NCI-H1930 (cell line): ENCODE measurements at places on chromosomes 2 and 18.

DNA sequence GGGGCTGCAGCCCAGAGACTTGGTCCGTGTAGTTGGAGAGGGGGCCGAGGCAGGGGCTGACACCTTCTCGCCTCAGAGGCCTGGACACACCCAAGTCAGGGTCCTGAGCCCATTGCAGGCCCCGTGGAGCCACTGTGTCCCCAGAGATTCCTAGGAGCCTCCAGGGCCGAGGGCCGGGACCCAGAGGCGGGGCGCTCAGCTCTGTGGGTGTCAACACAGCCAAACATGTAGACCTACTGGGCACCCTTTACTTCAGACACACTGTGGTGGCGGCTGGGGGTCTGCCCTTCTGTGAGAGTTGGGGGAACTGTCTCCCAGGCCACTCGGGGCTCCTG is 459 bp upstream of the ESPNL start:
- DNase-seq, result no peak

GRCh38 chr18:54173980-54174630 is 50.4 kb downstream of the MBD2 start:
- no peak for DNase-seq

- DNase-seq, result no peak
These were observed 392.2 kb upstream of the FIGN start for GRCh38 chr2:164127971-164128527.

- no peak for DNase-seq
These were observed 203.3 kb downstream of the TCF4 start for GRCh38 chr18:55384551-55385275.

- no peak for DNase-seq
These were observed 91.0 kb downstream of the TMEM17 start for GRCh38 chr2:62415019-62415431.

DNA sequence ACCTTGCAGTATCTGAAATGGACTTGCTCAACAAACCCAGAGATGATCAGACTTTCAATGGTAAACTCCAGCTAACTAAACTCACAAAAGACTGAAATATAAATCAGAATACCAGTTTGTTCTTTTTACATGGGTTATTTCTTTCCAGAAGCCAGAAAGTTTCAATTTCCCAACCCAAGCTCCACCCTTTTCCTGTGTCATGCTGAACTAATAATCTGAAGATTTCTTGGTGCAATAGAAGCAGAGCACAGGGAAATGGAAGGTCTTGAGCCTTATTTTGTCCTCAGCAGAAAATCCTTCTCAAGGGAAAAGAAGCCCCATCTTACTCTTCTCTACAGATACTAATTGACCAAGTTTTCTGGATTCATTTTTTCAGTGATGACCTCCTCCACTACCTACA is 93.3 kb upstream of the PAPOLG start:
- DNase-seq, result no peak

DNA sequence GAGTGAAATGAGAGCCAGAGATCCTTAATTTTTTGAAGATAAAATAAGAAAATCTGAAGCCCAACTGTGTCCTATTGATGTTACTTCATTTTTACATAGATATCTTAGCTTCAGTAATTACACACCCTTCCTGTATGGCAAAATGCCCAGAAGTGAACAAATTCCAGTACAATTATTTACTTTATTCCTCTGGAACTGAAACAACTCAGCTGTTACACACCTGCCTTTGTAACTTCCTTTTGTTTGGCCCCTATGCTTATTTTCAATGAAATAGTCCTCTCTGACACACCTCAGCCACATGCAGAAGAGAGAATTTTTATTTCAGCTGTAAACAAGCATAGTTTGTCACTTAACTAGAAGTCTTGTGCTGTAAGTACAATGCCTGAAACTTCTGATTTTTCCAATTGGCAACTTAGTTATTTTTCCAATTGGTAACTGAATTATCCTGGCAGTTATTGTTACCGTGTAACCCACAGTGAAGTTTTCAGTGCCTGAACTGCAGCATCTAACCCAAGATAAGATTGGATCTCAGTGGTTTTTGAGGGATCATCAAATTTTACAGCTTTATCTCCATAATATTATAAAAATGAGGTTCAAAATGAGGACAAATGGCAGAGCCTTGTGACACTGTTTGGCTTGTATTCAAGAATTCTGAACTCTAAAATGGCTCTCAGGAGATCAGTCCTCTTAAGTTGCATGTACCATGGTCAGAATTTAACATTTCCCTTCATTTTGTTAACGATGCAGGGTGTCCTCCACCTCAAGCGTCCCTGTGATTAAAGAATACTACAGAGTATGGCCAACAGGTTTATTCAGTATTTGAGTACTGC is 82.6 kb downstream of the PKP4 start:
- DNase-seq, result no peak

DNA sequence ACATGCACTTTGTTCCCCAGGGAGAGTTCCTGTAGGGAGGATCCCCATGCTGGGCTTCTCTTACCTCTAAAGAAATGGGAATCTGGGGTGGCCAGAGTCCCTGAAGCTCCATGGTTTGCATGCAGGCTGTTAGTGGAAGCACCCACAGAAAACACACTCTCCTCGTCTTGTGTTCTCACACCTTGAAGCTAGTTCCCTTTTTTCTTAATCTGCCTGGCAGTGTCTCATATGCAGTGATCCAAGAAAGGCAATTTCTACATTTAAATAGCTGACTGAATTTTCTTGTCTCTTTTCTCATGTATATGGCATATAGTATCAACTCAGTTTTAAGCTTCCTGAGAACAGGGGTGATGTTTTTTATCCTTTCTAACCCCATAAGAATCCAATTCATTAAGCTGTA is 65.0 kb downstream of the LINC00305 start:
- DNase-seq, result no peak

DNA sequence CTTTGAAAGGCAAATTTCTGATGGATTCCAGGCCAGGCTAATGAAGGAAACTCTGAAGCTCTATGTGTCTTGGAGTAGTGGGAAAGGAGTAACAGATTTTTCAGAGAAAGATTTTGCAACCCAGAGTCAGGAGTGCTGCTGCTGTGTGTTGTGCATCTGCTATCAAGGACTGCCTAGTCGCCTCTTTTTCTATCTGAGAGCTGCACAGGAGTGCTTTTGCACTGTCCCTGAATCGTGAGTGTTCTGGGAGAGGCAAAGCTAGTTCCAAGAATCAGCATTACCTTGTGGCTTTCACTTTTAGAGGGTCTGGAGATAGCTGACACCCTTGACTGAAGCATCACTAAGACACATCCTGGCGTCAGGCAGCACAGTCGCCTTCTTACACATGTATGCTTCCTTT is 336.4 kb downstream of the PARD3B start:
- DNase-seq, result no peak

DNA sequence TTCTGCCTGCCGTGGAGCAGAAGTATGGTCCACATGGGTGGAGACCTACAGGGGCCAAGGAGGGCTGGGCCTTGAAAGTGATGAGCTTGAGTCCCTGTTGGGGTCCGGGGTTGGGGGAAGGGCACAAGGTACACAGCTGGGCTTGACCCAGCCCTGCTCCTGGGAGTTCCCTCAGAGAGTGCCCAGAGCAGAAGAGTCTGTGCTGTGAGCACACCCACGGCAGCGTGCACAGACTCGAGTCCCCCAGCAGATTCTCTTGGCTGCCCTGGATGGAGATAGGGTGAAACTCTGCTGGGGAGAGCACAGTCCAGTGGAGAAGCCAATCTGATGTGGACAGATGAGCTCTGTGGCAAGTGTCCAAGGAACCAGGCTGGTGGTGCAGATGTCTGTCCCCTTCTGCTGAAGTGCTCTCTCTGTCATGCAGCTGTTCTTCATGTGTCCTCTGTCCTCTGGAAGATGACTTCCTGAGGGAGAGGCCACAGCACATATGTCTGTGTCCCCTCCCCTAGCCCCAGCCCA is 27.5 kb downstream of the INPP4A start:
- no peak for DNase-seq

DNA sequence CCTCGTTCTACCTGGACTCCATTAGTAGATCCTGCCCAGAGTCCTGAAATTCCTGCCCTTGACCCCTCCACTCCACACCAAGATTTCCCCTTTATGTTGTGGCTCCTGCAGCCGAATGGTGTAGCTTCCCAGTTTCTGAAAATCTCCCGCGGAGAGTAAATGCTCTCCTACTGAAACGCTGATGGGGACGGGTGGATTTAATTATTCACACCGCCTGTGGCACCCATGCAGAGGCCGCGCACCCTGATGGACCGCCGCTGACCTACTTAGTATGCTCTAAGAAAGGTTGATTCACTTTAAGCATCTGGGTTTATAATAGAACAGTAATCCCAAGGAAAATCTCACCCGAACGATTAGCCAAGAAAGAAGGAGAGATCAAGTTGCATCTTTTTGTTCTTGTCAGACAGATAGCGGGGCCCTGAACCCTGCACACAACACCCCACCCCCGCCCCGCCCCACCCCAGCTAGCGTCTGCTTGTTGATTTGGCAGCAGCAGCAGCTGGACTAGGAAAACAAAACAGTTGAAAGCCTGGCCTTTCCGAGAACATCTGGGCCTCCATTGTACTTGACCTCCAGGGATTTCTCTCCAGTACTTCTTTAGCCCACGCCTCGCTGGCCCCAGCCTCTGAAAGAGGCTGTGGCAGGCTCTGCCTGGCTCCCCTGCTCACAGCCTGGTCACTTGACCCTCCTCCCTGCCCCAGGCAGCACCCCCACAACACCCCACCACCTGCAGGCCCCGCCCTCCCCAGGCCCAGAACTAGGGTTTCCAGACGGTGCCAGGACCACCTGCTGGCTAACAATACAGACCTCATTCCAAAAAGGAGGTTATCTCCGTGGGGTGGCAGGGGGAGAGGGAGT is 53.6 kb downstream of the DPYSL5 start:
- DNase-seq, result no peak

DNA sequence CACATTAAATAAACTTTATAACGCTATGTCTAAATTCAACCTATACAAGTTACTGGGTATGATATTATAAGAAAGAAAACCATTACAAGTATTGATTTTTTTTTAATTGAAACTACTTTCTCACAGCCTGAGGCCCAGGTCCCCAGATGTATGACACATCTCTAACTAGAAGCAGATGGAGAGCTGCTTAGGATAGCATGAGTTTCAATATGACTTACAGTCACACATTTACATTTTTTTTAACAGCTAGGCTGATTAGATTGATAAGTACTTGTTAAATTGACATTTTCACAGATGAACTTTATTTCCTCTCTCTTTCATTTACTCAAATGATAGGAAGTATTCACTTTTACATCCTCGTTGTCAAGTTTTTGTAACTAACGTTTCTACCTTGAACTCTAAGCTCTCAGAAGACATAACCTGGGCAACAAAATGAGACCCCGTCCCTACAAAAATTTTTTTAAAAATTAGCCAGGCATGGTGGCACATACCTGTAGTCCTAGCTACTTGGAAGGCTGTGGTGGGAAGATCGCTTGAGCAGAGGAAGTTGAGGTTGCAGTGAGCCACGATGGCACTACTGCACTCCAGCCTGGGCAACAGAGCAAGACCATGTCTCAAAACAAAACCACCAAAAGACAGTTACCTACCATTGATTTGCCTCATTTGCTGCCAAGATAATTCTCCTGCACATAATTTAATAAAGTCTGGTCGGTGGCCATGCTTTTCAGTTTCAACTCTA is 52.4 kb downstream of the STK39 start:
- no peak for DNase-seq

DNA sequence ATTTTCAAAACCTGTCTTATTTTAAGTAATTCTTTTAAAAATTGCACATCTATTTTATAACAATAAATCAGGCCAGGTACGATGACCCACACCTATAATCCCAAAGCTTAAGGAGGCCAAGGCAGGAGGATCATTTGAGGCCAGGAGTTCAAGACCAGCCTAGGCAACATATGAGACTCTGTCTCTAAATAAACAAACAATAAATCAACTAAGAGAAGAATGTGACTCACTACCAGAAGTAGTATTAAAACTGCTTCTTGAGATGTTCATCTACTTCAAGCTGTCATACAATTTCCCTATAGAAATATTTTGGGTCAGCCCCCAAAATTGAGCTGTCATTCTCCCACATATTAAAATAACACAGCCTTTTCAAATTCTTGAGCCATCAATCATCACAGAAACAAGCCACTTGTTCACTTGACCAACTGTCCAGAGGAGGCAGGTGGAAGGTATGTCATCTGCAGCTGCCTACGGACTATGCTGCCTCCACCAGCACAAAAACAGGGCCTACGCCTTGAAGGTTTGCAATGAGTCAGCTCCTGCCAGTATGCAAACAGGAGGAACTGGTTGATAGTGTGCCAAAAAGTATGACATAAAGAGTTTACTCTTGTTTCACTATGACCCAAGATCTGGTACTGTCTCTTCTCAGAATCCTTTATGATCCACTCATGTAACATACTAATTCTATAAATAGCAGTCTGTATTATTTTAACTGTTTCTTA is 33.6 kb downstream of the KIDINS220 start:
- DNase-seq, result no peak

DNA sequence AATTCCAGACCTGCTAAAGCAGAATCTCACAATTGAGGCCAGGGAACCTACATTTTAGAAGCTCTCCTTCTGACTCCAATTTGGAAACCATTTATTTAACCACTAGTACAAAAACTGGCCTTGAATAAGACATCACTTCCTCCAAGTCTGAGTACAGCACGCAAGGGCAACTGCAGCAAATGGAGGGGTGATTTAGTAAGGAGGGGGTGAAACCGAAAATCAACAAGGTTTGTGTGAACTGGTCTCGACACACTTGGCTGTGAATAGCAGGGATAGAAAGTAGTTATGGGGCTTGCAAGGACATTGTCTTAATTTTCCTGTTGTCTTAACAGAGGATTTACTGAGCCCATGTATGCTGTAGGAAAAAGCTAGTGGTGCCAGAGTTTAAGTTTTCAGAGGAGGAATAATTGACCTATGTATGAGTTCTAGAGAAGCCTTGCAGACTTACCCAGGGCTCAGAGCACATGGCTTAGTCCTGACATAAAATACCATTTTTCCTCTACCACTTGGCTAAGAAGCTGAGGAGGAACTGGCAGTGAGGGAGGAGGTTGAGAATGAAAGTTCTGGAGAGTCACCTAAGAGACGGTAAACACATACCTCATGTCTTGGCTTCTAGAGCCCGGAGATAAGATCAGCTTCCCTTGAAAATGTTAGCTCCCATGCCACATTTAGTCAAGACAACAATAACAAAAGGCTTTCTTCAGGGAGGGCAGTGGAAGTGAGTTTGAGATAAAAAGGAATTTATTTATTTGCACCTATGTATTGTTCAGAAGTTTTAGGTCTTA is 114.8 kb downstream of the SMAD2 start:
- no peak for DNase-seq

DNA sequence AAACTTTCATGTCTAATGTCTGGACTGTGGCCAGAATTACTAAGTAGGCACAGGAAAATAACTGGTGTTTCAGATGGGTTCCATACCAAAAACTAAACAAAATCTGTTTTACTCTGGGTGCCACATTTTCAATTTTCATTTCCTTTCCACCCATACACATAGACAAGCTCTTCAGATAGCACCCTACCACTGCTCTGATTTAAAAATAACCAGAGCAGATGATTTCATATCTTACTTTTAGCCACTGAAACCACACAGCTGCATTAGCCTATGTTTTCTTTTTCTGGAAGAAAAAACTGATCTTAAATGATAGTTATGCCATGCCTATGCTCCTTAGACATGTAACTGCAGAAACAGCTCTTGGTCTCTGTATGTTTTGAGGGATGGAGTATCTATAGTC is 647.6 kb downstream of the CPS1 start:
- no peak for DNase-seq
